ENCODE measurements at places on chromosomes 5 and 9.

GRCh38 chr9:5633243-5633642 is 4.3 kb downstream of the RIC1 start:
- no peak for DNase-seq

DNA sequence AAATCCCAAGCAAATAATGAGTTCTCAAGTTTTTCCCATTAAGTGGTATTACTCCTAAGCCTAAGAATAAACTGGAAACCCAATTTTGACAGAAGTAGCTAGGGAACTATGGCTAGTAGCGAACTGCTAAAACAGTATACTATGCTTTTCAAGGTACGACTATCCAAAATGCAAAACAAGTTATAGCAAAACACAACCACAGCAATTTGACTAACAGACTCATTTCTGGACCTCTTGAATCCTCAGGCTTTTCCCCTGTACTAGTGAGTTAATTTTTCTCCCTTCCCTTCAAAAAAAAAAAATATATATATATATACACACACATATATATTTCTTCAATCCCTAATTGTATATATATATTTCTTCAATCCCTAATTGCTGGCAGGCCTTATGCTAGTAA is 7.3 kb downstream of the FBXW11 start:
- no peak for DNase-seq

DNA sequence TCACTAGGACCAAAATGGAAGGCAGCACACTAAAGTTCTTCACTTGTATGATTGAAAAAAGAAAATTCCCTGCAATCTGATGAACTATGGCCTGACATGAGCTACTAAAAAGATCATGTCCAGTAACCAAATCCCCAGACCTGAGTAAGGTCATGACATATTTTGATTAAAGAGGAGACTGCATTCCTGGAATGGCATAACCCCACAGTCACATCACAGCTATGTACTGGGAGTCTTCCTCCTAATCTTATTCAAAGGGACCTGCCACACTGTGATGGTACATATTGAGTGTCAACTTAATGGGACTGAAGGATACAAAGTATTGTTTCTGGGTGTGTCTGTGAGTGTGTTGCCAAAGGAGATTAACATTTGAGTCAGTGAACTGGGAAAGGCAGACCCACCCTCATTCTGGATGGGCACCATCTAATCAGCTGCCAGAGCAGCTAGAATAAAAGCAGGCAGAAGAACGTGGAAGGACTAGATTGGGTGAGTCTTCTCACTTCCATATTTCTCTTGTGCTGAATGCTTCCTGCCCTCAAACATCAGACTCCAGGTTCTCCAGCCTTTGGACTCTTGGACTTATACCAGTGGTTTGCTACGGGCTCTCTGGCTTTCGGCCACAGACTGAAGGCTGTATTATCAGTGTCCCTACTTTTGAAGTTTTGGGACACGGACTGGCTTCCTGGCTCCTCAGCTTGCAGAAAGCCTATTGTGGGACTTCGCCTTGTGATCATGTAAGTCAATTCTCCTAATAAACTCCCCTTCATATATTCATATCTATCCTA is 345.0 kb downstream of the TMEM38B start:
- no peak for DNase-seq

DNA sequence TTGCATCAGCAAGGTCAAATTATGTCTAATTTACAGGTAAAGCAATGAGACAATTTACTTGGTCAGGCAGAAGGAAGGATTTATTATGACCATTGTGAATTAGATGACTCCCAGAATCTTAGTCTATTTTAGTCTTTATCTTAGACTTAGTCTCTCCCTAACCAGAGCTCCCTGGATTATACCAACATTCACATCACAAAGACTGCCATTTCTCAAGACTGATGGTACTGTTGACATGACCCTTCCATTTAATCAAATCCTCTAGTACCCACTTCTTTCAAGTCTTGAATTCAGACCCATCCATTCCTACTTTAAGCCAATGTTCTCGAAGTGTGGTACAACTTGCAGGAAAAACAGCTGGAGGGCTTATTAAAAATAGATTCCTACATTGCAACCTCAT is 257.0 kb downstream of the EFNA5 start:
- DNase-seq: no peak

DNA sequence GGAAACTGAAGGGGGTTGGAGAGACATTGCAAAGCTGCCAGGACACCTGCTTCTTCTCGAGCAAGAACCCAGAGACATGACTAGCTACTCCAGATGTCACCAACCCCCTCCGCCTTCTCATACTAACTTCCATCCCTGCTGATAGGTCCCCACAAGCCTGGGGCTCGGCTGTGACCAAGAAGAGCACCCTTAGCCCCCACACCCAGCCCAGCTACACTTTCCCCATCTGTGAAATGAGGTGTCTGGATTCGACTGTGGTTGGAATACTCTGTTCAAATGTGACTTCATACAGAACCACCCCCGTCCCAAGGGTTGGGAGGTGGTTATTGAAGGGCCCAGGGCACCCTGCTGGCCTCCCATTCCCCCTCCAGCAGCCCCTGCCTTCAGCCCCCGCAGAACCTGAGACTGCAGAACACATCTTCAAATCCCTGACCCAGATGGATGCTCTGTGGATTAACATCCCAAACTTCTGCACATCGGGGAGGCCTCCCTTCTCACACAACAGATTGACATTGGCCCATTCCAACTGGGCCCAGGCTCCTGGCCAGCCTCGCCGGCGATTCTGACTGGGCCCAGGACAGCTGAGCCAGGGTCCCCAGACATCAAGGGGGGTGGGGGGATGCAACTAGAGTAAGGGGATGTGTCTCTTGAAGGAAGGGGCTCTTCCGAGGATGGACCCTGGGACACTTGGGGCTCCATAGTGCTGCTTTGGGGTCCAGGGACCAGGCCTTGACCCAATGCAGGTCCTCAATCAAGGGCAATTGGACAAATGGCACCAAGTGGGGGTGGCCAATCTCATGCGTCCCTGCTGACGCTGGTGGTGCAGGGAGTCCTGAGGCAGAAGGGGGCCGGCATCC is 21.7 kb upstream of the FIBCD1 start:
- no peak for DNase-seq

- DNase-seq: no peak
These were observed 61.7 kb downstream of the GALNT12 start for GRCh38 chr9:98869078-98869745.

GRCh38 chr9:127444921-127445850 is 6.0 kb downstream of the RPL12 start:
- no peak for DNase-seq

- DNase-seq: no peak
These were observed 105.7 kb upstream of the ADAMTSL1 start for GRCh38 chr9:18368206-18368605.

- no peak for DNase-seq
These were observed 855.5 kb upstream of the DMAC1 start for GRCh38 chr9:8655071-8655470.

All from iPS DF 19.7 (cell line).